T-cell (primary cell): ENCODE measurements at places on chromosomes 16 and 17.

DNA sequence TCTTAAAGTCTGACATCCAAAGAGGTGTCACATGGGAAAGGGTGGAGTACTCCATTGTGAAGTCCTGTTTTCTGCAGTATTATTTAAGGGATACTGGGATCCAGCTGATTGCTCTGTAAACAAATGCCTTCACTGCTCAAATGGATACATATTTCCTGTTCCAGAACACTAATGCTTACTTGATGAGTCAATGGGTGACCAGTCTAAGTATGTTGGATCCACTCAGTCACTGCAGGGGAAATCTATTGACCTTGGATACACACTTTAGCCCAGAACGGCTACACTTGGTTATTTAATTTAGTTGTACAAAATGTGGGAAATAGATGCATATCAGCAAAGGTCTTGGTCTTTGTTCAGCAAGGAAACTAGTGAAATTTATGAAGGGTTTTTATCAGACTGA is 261.4 kb downstream of the MAP2K4 start:
- no peak for DNase-seq

GRCh38 chr16:24206926-24207325 is 49.2 kb upstream of the CACNG3 start:
- no peak for DNase-seq

DNA sequence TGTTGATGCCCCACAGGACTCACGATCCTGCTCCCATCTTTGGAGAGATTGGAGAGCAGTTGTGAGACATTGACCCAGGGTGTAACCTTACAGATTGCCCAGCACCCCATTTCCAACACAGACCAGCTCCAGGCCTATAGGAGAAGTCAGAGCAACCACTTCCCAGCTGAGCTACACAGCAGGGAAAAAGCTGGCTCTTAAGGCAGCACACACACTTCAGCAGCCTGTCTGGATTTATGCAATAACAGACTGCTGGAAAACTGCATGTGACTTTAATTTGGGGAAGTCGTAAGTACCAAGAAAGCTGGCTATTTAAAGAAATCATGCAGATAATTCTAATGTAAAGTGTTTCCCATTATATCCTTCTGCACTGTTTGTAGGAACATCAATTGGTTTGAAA is 30.8 kb downstream of the NOG start:
- no peak for DNase-seq

DNA sequence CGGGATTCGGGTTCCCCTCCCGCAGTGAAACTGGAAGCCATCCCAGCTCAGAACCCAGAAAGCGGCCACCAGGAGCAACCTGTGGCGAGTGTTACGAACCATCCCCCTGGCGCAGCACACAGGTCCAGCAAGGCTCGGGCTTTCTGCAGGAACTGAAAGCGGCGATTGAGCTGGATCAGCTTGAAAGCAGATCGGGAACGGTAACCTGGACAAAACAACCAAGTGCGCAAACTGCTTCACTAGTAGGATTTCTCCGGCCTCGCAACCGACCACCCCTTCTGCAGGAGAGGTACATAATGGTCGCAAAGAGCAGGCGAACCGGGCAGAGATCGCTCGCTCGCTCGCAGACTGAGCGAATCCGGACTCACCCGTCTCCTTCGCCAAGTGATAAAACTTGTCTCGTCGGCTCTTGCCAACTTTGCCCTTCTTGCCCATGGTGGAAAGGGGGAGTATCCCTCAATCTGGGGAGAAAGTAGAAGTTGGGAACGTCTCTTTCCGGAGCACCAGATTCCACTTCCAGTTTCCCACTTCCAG is 696 bp upstream of the PSMC5 start:
- DNase-seq, result no peak

DNA sequence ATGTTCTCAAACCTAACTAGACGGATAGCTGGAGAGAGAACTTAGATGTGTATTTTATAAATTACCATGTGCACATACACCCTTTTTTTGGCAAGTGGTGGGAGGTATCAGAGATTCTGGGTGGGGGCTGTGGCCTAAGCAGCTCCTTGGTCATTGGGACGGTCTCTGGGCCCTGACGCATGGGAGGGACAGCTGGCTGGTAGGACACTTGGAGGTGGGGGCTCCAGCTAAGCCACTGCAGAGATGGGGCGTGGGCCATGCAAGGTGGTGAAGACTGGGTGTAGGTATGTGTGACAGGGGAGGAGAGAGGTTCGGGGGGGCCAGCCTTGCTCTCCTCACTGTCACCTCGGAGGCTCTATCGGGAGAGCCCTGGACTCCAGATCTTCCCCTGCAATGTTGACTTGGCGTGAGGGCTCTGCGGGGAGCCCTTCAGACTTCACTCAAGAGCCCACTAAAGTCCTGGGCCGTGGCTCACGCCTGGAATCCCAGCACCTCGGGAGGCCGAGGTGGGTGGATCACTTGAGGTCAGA is 17.1 kb downstream of the C1QTNF1 start:
- no peak for DNase-seq

DNA sequence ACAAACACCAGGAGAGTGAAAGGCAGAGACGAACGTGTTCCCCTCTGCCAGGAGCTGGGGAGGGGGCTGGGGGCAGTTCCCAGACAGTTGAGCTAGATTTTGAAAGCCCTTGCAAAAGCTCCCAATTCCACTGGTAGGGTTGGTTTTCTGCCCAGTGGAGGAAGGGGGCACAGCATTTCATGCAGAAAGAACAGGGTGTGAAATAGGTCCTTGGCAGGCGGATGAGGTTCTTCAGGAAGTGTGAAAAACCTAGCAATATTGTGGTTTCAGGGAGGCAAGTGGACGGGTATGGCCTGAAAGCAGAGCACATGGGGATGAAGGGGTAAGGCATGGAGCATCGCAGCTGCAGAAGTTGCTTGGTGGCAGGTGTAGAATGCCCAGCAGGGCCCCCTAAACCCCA is 248.3 kb downstream of the KATNIP start:
- DNase-seq, result no peak
